Thymus (tissue), 14 donors: ENCODE measurements at places on chromosomes 13 and 19. TPM values are rescaled to one million over a fixed set of nuclear protein-coding genes. Genes with fewer than 3 reads are reported as not detected.
A peak's percentile ranks its signal among the peaks of the same experiment; 100 is the strongest.

- no peak for DNase-seq
Observed at GRCh38 chr13:52780611-52781010, 41.0 kb upstream of the CNMD start.

GRCh38 chr13:106484537-106485193 is 50.8 kb downstream of the EFNB2 start:
- no peak for DNase-seq

- no peak for DNase-seq
Observed at GRCh38 chr19:4425537-4425936, 23.1 kb downstream of the CHAF1A start.

DNA sequence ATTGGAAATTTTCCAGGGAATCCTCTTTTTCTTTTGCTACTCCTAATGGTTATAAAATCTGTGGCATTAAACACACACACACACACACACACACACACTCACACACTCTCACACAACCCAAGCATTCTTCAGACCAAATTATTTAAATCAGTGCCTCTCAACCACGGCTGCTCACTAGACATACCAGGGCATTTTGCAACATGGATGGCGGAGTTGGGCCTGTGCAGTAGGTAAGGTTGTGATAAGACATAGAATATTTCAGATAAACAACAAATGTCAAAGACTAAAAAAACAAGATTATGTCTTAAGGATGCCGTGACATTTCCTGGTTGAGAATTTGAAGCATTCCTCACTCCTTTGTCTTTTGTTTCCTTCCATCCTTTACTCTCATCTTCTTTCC is 443.1 kb downstream of the MYO16 start:
- DNase-seq = no peak

DNA sequence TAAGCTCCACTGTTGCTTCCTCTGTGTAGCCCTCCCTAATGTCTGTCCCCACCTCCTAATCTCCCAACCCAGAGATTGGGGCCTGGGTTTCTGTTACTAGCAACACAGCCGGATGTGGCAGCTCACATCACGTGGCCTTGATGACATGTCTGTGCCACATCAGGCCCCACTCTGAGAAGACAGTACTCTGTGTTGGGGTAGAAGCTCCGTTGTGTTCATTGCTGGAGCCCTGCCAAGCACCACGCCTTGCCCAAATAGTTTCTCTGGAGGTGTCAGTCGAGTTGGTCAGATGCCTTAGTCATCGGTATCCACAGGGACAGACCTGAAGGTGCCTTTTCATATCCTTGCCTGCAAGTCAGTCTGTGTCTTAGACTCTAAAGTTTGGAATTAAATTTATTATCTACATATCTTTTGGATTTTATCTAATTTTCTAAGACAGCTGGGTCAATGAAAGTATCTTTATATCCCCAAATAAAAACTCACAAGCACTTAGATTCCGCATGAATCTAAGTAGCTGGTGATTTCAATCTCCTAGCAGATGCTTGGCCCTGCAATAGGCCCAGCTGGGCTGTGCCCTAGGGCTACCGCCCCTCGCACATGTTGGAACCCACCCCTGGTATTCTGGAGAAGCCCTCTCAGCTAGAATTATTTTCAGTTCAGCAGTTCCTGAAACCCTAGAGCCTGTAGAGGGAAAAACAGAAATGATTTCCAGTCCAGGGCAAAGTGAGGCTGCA is 204.0 kb upstream of the TSHZ3 start:
- DNase-seq = no peak

- DNase-seq = no peak
Observed at GRCh38 chr19:1822210-1822609, 10.1 kb upstream of the ATP8B3 start.

DNA sequence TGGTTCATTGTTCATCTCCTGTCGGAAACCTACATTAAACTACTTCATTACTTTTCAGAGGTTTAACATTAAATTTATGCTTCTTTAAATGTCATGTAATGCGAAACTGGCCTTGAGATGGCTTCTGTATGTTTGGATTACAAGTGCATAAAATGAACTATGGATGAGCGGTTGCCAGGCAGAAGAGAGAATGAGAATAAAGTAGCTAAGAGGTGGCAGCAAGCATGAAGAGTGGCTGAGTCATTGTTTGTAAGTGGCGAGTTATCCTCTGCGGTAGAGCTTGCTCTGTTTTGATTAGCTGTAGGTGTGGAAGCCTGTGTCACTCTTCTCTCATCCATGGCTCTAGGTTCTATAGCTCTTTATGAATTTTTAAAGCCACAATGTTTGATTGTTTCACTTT is 1139.6 kb upstream of the PCDH9 start:
- no peak for DNase-seq

GRCh38 chr13:76663592-76664335 is 222.4 kb downstream of the KCTD12 start:
- no peak for DNase-seq

GRCh38 chr13:82356667-82357410 is 1525.4 kb downstream of the SLITRK1 start:
- no peak for DNase-seq

DNA sequence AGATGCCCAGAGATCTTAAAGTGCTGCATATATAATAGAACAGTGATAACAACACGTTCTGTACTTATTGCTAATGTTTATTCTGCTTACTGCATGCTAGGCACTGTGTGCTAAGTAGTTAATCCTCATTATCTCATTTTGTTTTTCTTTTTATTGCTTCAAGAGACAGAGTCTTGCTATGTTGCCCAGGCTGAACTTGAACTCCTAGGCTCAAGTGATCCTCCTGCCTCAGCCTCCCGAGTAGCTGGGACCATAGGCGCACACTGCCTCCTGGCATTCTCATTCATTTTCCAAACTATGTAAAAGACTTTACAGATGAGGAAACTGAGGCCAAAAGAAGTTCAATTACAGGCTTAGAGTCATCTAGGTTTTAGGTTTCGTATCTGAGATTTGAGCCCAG is 548.4 kb downstream of the GPC6 start:
- DNase-seq = no peak

GRCh38 chr13:42047561-42048341 is 697 bp upstream of the DGKH start:
- DNase-seq = peak; percentile 78

DNA sequence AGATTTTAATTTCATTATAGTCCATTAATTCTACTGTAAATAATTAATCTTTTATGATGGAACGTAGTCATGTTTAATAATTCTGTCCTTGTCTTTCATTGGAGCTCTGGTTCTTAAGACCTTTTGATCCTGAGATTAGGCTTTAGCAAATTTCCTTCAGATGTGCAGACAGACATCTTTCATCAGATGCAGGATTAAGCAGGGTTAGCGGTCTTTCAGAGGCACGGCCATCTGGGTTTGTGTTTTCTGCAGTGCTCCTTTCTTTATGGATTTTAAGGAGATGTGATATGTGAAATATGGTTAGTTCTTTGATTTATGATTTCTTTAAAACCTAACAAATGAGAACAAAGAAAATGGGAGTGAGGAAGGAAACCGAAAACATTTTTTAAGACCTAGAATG is 643.9 kb upstream of the SGCG start:
- no peak for DNase-seq

GRCh38 chr13:77817521-77817920 is 101.1 kb downstream of the EDNRB start:
- DNase-seq = no peak

GRCh38 chr13:43266936-43267615 is 243.7 kb downstream of the DNAJC15 start:
- no peak for DNase-seq

DNA sequence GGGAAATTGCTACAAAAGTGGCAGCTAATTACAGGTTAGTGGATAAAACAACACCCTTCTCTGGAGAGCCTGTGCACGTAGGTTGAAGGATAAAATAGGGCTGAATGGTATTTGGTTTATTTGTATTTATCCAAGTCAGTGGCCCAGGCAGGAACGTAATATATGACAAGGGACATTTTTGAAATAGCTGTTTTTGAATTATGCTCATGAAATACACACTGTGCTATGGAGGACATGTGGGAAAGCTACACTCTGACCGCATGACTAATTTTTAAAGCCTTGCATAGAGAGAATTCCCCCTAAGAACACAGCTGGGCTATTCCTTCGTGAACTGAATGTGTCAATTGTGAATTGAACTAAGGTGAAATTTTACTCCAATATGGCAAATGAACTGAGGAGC is 292.1 kb upstream of the MAB21L1 start:
- DNase-seq = no peak

The RPL18 gene
- total RNA-seq = 2,287 TPM

The DNASE2 gene
- total RNA-seq = 14.6 TPM

The MAST3 gene
- total RNA-seq = 2.0 TPM

The GNA15 gene
- total RNA-seq = 58.5 TPM

The UQCRFS1 gene
- total RNA-seq = 36.5 TPM

The NEK5 gene
- total RNA-seq = 0.28 TPM

The NFIX gene
- total RNA-seq = 2.0 TPM
